Brain microvascular endothelial cell (primary cell): ENCODE measurements at places on chromosomes 6 and 20.

- no peak for DNase-seq
Measured at GRCh38 chr20:55386686-55387085, 618.6 kb downstream of the CBLN4 start.

DNA sequence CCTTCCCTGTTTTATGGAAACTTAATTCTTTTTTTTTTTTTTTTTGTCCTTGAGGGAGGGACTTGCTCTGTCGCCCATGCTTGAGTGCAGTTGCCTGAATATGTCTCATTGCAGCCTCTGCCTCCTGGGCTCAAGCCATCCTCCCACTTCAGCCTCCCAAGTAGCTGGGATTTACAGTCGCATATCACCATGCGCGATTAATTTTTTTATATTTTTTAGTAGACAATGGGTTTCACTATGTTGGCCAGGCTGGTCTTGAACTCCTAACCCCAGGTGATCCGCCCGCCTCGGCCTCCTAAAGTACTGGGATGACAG is 654 bp downstream of the TMEM14C start:
- DNase-seq = no peak

- no peak for DNase-seq
Measured at GRCh38 chr20:10720565-10720964, 46.8 kb upstream of the JAG1 start.

DNA sequence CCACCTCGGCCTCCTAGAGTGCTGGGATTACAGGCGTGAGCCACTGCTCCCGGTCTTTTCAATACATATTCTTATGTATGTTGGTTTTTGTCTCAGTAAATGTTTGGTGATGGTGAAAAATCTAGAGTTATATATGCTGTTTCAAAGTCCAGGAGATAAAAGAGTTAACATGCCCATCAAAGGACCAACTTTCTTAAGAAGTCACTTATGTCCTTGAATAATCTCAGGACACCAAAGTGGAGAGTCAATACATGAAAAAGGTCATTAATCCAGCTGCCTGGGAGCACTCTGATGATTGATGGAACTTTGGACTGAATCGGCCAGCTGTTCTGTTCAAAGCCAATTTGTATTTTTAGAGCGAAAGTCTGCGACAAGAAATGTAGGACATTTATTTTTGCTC is 59.8 kb upstream of the HDAC2 start:
- no peak for DNase-seq

DNA sequence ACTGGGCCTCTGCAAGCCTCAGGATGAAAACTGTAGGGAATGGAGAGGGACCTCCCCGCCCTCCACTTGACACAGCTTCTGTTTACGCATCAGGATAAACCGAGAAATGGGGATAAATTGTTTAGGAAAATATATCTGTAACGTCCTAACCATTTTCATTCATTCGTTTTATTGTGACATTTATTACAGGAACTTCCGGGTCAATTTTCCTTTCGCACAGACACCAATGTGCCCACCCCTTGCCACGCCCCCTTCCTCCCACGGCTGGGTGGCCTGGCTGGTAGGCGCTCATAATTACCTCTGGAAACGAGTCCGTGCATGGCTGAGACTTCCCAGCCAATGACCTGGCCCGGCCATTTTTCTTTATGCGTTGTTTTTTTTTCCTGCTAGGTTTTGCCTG is 96.1 kb downstream of the BMP7 start:
- DNase-seq = no peak

GRCh38 chr6:9292975-9293374 is 857.6 kb upstream of the SLC35B3 start:
- DNase-seq = peak; percentile 2
